ENCODE measurements at places on chromosomes 1 and 21.

- DNase-seq = no peak
These were observed 26.9 kb downstream of the NRIP1 start for GRCh38 chr21:15037900-15038293.

DNA sequence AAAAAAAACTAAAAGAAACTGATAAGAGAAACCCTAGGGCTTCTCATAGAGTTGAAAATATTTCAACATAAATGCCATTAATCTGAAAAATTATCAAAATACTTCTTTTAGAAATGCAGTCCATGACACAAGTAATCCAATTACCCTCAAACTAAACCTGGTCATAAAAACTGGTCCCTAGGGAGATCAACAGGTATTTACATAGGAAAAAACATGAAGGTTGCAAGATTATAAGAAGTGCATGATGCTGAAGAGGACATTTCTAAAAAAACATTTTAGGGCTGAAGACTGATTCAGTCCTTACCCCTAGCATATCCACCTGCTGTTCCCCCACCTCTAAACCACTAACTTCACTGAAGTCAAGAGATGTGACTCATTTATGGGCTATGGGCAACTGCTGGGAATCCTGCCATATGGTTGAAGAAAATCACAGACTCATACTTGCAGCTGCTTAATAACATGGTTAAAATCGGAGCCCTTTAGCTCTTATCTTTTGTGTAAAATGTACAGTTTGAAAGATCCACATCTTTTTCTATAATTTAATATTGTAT lies 131.0 kb upstream of the RUNX1 start:
- no peak for DNase-seq

GRCh38 chr1:150150133-150151021 lies 661 bp downstream of the PLEKHO1 start:
- peak; percentile 30 for DNase-seq

DNA sequence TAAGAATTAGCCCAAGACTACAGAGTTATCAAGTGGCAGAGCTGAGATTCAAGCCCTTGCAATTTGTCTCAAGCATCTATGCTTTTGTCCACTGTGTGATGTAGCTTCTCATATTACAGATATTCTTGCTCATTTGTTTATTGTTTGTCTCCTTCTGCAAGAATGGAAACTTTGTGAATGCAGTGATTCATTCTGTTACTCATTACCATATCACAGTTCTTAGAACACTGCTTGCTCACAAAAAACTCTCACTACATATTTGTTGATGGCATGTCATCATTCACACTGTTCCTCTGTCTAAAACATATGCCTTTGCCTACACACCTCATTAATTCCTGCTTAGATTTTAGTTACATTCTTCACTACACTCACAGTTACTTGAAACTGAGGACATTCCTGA lies 1198.9 kb downstream of the PLA2G4A start:
- no peak for DNase-seq

GRCh38 chr1:204091066-204091465 lies 18.2 kb downstream of the SOX13 start:
- DNase-seq = no peak

DNA sequence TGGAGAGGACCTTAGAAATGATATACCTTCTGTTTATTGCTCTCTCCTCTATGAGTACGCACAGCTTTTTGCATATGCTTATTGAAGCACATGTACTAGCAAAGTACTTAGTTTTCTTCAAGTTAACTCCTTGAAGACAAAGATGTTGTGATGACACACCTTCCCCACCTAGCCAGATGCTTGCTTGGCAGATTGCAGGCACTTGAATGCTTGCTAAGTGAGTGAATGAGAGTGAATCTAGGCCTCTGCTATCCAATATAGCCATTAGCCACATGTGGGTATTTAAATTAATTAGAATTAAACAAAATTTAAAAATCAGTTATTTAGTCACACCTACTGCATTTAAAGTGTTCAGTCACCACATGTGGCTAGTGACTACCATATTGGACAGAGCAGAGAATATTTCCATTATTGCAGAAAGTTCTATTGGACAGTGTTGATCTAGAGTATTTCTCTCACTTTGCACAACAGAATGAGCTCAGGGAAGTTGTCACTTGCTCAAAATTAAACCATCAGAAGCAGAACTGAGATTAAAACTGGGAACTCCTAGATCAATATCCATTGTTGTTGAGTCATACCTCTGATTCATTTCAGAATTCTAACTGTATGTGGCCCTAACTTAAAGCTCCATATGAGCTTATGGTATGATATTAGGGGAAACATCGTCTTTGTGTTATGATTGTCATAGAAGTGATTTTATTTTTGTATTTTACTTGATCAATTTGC lies 8.6 kb upstream of the EEIG2 start:
- DNase-seq = no peak

GRCh38 chr1:101508913-101509312 lies 272.1 kb downstream of the S1PR1 start:
- DNase-seq = no peak

DNA sequence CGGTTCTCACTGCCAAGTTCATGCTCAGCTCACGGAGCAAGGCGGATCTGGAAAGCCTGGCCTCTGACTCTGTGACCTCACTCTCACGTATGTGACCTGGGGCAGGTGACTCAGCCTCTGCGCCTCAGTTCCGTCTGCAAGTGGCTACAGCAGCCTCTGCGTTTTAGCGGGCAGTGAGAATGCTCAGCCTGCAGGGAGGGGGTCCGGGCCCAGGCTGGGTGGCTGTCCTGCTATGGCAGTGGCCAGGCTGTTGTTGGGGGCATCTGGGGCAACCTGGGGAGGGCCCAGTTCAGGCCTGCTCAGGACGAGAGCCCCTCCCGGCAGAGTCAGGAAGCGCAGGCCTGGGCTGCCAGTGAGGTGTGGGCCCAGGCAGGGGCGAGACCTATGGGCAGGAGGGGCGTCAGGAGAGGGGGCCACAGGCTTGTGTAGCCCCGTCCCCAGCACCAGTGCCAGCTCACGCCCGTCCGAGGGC lies 27.9 kb downstream of the ARHGEF16 start:
- no peak for DNase-seq

- no peak for DNase-seq
These were observed 379.8 kb downstream of the PTPRC start for GRCh38 chr1:199018471-199019135.

GRCh38 chr1:216310776-216311175 lies 112.5 kb downstream of the USH2A start:
- peak; percentile 84 for DNase-seq

- no peak for DNase-seq
These were observed 285.7 kb downstream of the PTPRU start for GRCh38 chr1:29521811-29522580.

DNA sequence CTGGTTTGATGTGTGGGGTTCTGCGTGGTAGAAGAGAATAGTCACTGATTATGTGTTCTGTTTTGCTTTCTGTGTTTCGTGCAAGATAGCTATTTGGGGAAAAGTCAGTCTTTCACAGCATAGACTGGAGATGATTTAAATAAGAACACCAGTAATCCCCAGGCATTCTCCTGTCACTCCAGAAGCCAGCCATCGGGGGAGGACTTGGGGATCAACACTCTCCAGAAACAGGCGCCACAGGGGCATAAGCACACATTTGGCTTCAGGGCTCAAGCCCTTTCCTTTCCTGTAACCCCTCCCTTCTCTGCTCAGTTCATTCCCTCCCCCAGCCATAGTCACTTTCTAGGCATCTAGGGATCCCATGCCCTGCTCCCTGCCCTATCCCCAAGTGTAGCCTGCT lies 97.3 kb upstream of the BEND5 start:
- DNase-seq = no peak

- DNase-seq = peak; percentile 64
These were observed 40.6 kb upstream of the LRP8 start for GRCh38 chr1:53368314-53369033.

DNA sequence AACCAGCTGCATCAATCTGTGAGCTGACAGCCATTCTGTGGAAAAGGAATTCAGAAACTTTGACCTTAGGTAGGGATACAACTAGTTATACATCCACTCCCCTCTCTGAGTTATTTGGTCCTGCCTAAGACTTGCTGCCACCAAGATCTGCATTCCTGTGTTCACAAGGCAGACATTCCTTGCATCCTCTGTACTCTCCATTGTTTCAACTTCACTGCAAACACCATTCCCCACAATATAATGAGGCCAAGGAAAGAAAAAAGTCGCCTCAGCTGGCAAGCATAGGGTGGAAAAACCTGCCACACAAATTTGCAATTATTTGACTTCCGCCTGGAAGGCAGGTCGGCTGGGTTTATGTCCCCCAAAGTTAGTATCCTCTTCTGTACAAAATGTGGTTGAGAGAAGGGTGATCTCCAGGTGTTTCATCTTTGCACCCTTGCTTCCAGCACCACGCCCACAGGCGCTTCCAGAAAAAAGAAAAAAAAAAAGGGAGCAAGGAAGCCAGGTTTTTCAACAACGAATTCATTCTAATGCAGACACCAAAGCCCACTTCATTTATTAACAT lies 676 bp upstream of the CTTNBP2NL start:
- no peak for DNase-seq

DNA sequence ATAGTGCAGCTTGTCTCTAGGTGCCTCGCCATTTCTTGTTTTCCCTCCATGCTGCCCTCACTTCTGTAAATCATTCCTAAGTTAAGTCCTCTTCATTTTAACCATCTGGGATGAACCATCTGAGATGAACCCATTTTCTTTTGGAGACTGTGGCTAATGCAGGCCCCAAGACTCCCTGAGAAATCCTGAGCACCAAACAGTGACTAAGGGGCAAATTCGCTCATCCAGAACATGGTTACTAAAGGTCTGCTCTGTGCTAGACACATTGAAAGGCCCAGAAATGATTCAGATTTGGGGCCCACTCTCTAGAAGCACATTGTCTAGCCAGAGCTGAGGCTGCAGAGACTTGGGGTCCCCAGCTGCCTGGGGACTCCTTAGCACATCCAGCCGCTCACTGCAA lies 151.9 kb upstream of the CTTNBP2NL start:
- no peak for DNase-seq

GRCh38 chr1:15707239-15707925 lies 23.3 kb downstream of the PLEKHM2 start:
- no peak for DNase-seq

GRCh38 chr1:26545969-26546323 lies 16.4 kb downstream of the RPS6KA1 start:
- no peak for DNase-seq

GRCh38 chr1:58968360-58968952 lies 184.6 kb upstream of the JUN start:
- peak; percentile 7 for DNase-seq

DNA sequence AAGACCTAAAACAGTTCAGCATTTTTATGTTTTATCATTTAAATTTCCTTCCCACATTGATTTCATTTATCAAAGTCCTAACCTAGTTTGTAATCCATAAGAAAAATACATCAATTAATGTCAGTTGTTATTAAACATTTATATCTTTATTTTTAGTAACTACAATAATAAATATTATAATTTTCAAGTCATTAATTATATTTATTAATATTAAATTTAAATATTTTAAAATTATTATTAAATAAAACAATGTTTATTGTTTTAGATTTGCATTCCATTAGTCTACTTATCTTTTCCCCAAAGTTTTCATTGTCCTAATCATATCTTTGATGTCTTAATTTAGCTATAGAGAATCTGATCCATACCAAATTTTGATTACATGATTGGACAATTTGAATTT lies 368.9 kb downstream of the PLA2G4A start:
- no peak for DNase-seq

DNA sequence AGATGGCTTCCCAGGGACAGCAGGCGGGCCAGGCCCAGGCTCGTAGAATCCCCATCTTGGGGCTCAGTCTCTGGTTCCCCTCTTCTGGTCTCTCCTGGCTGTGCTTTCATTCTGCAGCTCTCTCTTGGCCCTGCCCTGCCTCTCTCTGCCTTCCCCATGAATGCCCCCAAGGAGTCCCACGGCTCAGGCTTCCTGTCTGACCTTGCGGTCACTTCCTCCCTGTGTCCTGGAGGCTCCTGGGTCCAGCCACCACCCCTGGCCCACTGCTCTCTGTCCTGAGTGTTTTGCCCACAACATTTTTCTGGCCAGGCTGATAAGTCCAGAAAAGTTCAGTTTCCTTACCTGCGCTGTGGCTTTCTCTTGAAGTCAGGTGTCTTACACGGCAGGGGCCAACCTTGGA lies 29.1 kb downstream of the PIGP start:
- no peak for DNase-seq

DNA sequence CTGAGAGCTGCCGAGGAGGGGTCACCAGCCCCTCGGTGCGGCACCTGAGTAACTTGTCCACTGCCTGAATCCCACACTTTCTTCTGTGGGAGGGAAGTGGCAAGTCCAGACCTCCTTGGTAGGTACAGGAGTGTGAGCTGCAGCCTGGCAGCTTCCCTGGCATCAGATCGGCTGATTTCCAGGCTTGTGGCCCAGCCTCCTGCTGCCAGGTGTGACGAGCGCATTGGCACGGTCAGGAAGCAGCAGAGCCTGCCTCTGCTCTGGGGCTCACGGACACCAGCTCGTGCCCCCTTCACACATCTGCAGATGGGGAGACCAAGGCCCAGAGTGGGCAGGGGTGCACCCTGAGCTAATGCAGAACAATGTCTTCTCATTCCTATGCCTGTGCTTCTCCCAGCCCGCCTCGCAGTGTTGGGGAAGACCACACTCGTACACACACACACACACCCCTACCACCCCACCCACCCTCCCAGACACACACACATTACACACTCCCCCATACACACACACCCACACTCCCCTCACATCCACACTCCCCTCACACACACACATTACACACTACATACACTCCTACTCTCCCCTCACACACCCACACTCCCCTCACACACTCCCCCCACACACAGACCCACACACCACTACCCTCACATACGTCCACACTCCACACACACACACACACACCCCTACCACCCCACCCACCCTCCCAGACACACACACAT lies 33.1 kb upstream of the SELENON start:
- DNase-seq = no peak

- no peak for DNase-seq
These were observed 206.5 kb downstream of the TNR start for GRCh38 chr1:175536921-175537320.

DNA sequence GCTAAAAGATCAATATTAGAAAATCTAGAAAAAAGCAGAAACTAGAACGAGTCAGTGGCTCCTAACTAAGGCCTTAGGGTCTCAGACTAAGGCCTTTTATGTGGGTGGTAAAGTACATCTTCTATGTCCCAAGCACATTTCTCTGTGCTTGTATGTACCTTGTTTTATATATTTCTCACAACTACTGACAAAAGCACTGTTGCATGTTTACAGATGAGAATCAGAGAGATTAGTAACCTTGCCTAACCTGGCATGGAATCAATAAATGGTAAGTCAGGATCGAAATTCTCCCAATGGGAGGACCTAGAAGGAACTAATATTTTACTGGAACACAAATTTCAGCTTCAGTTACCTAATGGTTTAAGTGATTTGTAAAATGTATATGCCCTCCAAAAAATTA lies 160.9 kb downstream of the FGGY start:
- DNase-seq = no peak

DNA sequence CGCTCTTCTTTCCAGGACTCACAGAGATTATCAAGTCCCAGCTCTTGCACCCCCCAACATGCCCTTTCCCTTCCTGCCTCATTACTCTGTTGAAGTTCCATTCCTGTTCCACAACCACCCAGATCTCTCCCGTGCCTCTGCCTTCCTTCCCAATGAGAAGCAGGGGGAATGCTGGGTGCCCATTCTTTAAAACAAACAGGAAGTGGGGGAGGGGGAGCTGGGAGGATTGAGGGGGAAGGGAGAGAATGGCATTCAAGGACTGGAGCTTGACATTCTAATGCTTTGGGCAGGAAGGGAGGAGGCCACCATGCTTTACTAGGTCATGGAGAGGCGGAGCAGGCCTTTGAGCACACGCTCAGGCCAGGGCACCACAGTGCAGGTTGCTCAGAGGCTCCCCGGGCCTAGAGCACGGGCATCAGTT lies 150.3 kb upstream of the IRF2BP2 start:
- no peak for DNase-seq

- DNase-seq = no peak
These were observed 32.4 kb upstream of the MYSM1 start for GRCh38 chr1:58732087-58732775.

Data from NCI-H1092 treated with DMSO at 0.1 percent for 48 hours (cell line).